NCI-H187 (cell line): ENCODE measurements at places on chromosomes 7 and 10.

GRCh38 chr10:58867683-58868082 is 308.8 kb upstream of the PHYHIPL start:
- DNase-seq: no peak

DNA sequence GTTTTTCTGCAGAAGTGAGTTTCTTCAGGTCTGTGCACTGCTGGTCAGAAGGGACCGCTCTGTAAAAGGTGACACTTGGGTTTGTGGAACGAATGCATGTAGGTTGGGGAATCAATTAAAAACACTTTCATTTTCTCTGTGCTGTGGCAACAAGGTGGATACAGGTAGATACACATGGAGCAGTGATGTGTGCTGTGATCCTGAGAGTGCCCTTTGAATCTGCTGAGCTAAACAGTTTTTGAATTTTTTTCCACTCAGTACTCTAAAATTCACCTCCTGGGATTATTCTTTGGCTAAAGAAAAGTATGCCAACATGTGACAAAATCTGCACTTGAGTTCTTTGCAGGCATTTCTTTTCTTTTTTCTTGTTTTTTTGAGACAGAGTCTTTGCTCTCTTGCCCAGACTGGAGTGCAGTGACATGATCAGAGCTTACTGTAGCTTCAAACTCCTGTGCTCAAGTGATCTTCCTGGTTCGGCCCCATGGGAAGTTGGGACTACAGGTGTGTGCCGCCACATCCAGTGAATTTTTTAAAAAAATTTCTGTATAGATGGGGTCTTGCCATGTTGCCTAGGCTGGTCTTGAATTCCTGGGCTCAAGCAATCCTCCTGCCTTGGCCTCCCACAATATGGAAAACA is 338.9 kb downstream of the EXOC4 start:
- DNase-seq: no peak

DNA sequence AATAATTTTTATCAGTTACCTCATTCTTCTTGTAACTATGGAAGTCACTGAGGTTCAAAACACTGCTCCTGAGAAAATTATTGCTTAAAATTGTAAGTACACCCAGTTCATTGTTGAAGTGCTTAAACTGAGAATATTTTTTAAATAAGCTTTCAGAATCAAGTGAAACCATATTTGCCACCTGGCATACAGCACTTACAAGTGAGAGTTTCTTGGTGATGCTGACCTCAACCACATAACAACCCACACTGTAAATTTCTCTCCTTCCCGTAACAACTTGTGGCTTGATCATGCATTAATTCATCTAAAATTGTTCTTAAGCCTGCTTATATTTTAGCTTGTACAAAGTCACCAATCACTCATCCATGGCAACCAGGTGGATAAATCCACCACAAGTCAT is 34.0 kb downstream of the IMMP2L start:
- DNase-seq: no peak

DNA sequence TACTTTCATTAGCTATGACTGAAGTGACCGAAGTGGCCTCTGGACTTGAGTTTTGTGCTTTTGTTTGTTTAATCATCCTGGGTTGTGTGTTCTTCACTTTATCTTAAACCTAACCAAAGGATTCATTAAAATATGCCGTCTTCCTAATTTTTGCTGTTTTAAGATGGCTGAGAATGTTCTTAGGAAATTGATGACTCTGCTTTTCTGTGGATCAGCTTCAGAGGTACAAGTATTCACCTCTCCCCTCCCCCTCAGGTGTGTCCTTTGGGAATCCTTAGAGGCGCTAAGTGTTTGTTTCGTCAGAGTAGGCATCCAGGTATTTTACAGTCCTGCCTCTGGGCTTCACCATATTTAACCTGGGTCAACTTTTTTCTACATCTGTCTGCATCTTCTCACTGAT is 1.1 kb downstream of the CCDC126 start:
- peak; percentile 35 for DNase-seq

DNA sequence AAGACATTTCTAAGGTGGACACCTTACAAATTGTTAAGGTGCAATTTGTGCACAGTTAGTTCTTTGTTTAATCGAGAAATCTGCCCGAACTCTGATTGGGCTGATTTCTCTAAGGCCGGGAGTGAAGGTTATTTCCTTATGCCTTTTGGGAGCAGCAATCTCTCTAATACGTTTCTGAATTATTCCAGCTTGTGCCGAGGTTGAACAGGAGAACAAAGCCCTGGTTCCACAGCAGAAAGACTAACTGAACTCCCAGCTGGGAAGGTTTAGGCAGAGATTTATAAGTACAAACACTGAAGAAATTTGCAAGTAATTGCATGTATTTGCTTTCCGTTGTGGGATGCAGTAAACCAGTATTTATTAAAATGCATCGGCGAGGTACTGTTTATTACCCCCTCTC is 116.8 kb downstream of the GLI3 start:
- no peak for DNase-seq

- no peak for DNase-seq
These were observed 306.2 kb downstream of the GPR37 start for GRCh38 chr7:124459101-124460055.

DNA sequence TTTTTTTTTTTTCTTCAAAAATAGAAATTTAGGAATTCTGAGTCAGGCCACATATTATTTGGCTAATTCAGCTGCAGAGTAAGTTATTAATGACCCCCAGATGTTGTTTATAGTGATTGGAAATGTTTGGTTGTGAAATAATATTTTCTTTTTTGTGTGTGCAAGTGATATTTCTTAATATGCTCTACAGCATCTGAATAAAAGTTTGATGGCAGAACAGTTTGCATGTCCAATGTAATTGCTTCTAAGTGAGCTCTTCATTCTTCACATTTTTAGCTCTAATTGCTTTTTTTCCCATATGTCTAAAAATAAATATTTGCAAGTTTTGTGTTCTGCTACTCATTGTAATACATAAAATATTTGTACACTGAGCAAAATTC is 116.0 kb downstream of the ARID5B start:
- no peak for DNase-seq

DNA sequence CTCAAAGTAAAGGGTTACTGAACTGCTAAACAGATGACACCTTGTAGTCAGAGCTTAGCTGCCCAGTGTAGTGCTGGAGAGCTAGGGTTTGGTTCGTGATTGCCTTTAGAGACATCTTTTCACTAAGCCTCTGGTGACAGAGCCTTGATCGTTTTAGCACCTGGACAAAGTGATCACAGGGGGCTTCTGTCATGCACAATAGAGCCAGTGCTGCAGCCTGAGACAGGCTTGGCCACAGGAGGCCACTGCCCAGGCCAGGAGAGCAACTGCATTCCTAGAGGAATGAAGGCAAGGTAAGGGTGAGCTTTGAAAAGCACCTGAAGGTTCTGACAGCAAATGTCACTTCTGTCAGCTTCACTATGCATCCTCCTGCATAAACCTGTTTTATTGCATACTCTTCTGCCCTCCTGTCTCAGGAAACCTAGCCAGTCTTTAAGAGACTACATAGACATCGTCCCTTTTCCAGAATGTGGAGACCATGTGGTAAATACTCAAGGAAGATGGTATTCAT is 122.9 kb downstream of the NPY start:
- DNase-seq: no peak

DNA sequence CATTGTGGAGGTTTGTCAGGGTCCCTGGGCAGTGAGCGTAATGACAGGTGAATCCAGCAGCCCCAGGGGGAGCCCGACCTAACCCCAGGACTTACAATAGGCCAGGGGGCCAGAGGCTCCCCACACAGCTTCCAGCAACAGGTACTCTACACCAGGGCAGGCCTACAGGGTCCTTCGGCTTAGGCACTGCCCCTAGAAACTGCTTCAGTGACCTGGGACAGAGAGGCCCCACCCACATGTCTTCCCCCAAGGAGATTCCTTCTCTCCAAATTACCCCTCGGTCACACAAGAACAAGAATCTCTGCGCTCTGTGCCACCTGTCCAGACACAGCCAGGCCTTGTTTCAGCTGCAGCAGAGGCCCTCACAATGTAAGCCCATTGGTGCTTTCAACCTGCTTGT is 24.4 kb downstream of the SKIDA1 start:
- DNase-seq: no peak

DNA sequence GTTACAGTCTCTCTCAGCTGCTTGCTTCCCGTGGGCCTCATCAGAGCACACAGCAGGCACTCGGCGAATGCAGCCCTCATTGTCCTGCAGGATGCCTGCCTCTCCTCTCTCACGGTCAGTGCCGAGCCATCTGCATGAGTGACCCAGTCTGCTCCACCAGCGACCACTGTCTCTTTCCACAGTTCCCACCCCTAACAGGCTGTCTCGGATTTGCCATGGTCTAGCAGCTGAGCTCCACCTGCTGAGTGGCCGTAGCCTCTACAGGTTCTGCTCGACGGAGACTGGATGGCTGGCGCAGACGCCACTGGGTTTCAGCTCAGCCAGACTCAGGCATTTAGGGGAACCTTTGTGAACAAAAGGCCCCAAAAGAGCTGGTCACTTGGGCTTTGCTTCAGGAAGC is 209.4 kb upstream of the FOXK1 start:
- DNase-seq: no peak

DNA sequence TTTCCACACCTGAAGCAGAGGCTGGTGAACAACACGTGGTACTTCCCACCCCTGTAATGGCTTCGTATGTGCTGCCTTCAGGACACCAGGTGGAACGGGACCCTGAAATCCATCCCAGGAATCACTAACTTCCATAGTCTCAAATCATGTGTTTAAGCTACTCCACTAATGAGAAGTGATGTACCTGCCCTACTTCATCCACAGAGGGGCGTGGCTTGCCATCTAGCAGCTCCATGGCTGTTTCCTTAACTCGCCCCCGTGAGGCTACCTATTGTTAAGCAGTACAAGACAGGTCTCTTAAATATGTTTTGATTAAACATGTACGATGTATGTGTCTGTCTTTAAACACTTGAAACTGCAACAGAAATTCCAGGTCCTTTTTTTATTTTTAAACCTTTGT is 31.8 kb downstream of the ARL3 start:
- DNase-seq: no peak

GRCh38 chr7:151012031-151012692 is 12.1 kb downstream of the ATG9B start:
- no peak for DNase-seq

DNA sequence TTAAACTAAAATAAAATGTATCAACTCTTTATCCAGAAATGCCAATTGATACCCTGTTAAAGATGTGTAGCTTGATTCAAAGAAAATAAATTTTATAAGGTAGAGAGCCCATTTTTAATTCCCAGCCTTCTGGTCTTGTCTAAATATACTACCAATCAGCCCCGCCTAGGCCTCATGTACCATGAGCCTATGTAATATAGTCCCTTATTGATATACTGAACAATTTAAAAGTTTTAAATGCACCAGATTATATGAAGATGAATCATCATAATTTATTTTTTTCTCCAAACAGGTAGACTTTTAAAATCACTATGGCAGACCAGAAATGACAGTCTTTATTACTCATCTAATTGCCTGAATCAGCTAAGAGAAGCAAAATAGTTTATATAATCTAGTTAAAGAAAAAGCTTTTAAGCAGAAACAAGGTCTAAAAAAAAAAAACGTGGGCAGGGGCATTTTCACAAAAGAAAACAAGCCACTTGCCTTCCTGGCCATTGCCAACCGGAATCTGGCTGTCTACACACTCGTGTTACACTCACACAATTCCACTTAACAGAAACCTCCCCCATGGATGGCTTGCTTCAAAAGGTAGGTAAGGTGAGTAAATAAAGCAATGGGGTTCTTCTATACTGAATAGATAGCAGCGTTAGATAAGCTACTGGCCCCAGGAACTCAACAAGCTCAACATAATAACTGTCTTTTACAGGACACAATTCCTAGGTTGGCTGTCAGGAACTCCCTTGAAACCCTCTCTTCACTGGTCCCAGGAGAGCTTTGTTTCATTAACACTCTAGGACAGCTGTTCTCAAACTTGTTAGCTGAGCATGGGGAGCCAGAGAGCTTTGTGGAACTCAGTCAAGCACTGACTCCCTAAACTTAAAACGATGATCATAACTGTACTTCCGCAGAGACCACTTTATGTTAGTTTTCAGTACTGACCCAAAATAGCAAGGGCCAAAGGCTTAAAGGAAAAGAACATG is 37.2 kb downstream of the RAPGEF5 start:
- peak; percentile 67 for DNase-seq

- no peak for DNase-seq
These were observed 87.6 kb upstream of the NEBL start for GRCh38 chr10:20984662-20985061.

- no peak for DNase-seq
These were observed 51.9 kb downstream of the CLRN3 start for GRCh38 chr10:127840884-127841283.
